ENCODE measurements at places on chromosomes 7 and 10.
A peak's percentile ranks its signal among the peaks of the same experiment; 100 is the strongest.

GRCh38 chr7:124250297-124251034 is 217.6 kb upstream of the TMEM229A start:
- no peak for DNase-seq

DNA sequence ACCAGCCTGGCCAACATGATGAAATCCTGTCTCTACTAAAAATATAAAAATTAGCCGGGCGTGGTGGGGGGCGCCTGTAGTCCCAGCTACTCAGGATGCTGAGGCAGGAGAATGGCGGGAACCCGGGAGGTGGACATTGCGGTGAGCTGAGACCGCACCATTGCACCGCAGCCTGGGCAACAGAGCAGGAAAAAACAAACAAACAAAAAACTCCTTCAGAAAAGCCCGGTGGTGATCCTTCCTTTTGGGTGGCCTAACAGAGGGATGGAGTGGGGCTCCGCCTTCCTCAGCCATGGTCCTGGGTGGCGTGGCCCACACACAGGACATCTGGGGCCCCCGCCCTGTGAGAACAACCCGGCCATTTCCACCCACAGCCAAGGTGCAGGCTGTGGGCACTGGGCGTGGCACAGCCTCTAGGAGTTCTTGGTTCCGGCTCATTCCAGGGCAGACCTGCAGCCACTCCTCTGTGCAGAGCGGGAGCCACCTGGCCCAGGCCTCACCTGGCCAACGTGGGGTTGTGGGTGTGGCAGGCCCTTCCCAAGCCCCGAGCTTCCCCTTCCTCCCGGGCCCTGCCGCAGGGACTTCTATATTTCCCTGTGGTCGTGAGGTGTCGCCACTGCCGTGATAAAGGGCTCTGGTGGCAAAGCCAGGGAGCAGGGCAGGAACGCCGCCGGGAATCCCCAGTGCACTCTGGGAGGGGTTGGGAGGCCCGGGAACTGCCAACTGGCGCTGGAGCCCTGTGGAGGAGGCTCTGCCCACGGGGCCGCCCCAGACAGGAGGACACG is 37.6 kb downstream of the GET4 start:
- no peak for DNase-seq

DNA sequence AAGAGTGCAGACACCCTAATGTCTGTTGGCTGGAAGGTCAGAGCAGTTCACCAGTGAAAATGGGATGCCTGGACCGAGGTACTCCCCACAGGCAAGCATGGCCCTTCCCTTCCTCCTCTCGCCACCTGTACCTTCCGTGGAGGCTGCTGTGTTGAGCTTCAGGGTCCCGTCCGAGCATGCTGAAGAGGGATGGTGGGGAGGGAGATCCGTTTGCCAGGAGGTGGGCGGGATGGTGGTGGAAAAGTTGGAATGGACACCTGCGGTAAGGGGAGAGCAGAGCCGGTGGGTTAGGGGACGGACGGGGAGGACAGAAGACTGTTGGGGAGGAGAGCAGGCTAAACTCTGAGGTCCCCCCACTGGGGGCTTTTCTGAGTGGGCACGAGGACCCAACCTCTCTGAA is 15.9 kb upstream of the ZNF777 start:
- no peak for DNase-seq

DNA sequence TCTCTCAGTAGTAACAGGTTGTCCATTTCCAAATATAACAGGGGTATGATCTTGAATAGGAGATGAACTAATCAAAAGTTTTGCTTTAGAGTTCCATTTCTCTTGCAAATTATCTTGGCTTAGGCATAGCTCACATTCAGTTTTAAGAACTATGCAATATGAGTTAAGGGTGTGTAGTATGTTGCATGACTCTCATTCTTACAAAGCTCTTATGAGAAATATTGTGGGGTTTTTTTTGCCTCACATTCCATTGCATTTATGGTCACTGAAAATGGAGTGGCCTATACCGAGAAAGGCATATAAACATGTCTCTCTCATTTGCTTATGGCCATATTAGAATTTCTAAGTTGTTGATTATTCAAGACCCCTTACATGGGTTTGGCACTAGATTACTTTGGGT is 48.5 kb upstream of the LAMB1 start:
- DNase-seq: no peak

GRCh38 chr7:114478384-114478783 is 63.8 kb downstream of the FOXP2 start:
- no peak for DNase-seq

- DNase-seq: peak; percentile 74
Observed at GRCh38 chr7:140810830-140811556, 113.7 kb downstream of the BRAF start.

- no peak for DNase-seq
Observed at GRCh38 chr7:12351843-12352242, 51.8 kb downstream of the VWDE start.

DNA sequence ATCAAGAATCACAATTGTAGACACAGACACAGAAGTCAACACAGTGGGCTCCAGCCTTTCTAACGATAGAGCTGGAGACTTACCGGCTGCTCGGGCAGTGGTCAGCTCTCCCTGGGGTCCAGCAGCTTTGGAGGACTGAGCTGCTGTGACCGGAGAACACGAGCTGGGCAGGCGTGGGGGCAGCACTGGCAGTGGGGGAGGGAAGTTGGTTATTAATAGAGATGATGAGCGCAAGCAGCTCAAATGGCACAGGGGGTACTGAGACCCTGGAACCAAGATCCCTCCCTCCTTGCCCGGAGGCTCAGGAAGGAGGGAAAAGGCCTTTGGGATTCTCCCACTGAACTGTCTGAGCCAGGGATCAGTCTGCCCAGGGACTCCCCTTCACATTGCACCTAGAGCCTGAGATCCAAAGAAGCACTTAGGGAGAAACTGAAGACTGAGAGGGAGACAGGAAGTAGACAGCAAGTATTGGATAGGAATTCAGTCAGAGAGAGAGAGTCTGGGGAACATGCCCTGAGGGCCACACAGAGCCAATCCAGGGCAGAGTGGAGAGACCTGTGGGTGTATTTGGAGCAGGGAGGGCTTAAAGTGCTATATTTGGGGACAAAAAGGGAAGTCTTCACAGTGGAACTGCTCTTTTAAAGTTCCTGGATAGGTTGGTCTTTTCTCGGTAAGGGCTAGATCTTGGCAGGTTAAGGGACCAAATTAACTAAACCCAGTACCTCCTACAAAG is at the start of gene MYOZ1:
MYOZ1 (minus strand) TSS at position 147 of the 733 bp plus-strand sequence. CDS start 1,457 bp downstream, outside the sequence.
- no peak for DNase-seq

- no peak for DNase-seq
Observed at GRCh38 chr7:47149971-47150370, 431.9 kb downstream of the TNS3 start.

- DNase-seq: peak; percentile 38
Observed at GRCh38 chr7:82539969-82540368, 96.4 kb upstream of the CACNA2D1 start.

DNA sequence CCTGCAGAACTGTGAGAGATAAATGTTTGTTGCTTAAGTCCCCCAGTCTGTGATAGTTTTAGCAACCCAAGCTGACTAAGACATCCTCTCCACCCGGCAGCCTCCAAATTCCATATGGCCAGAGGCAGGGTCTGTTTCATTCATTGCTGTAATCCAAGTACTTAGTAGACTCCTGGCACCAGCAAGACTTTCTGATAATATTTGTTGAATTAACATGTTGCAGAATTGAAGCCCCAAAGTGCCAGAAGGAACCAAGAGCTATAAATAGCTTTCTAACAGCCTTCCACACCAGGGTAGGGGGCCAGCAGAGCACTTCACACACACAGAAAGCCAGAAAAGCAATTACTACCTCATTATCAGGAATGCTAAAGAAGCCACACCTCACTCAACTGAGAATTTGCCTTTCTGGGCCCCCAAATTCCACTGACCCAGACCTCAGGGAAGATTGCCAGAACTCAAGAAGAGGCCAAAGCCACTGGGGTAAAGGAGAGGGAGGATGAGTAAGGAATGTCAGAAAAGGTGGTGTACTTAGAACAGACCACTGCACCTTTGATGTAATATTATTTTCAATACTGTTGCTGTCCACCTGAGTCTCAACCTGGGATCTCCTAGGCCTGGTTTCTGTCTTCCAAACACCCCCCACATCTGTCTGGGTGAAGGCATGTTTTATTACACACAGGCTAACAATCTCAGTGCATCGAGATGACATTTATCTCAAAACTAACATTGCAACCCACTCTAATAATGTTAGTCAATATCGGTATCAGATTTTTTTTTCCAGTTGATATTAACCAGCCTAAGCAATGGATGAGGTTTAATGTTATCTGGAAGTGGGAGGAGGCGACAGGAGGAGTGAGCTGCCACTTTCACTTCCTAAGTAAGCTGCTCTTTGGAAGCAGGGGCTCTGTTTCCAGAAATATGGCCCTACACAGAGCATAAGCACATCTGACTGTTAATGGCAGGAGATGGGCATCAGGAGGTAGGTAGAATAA is 5.5 kb downstream of the NOD1 start:
- no peak for DNase-seq

DNA sequence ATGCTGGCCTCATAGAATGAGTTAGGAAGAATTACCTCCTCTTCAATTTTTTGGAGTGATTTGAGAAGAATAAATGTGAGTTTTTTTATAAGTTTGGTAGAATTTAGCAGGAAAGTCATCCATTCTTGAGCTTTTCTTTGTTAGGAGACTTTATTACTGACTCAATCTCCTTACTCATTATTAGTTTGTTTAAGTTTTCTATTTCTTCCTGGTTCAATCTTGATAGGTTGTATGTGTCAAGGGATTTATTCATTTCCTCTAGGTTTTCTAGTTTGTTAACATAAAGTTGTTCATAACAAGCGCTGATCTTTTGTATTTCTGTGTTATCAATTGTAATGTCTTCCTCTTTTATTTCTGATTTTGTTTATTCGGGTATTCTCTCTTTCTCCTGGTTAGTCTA is 47.4 kb downstream of the BICC1 start:
- no peak for DNase-seq

DNA sequence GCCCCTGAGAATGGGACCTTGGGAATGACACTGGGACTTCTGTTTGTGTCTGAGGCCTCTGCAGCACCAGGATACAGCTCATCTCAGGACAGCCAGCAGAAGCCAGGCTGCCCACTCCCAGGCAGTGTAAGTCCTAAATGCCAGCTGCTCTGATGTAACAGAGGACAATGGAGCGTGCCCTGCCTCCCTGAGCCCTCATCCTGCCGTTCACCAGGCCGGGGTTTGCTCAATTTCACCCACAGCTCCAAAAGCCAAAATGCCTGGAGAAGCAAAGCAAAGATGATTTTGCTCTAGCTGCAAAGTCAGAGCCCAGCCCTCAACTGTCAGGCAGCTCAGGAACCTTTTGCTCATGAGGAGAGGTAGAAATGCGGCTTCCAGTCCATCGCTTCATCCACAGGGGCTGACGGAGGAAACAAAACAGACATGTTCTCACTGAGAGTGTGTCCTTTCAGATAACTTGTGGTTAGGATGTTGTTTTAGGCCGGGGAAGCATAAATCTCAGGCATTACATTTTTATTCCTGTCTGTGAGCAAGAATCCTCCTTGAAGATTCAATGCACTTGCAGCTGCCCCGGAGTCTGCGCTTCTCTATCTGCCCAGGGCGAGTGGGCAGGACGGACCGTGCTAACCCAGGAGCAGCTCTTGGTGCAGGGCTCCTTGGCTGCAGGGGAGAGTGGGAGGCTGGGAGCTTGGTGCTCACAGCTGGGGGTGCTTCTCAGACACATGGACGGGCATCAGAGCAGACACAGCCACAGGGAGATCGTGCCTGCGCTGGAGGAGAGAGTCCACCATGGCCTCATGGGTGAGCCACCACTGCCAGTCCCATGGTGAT is 83.2 kb upstream of the CHST15 start:
- DNase-seq: no peak

DNA sequence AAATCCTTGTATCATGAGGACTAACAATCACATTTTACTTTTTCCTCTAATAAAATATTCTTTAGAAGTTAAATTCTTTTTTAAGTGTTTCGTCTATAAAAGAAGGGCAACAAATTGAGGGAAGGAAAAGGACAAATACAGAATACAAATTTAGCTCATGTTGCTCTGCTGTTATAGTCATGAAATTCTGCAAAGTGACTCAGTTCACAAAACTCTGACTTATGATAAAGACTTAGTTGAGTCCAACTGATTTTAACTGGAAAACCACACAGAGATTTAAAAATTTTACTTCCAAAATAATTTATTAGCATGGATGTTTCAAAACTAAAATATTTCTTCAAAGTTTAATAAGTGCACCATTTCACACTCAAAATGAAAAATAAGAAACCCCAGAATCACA is 75.0 kb upstream of the GPR22 start:
- no peak for DNase-seq

- DNase-seq: no peak
Observed at GRCh38 chr10:5549462-5550249, 24.9 kb downstream of the CALML3 start.

DNA sequence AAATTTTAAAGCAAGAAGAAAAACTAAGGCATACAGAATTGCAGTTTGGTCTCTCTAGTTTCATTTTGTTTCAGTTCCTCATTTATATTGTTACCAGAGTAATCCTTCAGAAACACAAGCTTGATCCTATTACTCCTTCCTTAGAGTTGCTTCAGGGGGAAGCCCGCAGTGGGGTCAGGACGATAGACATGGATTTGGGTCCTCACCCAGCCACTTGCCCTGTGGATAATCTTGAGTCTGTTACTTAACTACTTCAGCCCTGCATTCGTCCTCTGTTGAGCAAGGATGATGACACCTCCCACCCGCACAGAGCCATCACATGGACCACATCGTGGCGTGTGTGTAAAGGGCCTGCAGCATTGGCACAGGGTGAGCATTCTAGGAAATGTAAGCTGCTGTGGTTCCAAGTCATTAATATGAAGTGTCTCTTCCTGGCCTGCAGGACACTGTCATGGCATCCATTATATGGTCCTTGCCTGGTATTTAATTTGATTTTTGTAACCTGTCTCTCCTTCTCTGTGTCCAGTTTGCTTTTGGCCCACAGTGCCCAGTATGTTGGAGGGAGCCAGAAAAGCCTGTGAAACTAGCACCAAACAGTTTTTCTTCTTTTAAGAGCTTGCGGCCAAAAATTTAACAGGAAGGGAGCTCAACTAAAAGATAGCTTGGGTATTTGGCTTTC is 111.2 kb downstream of the EEPD1 start:
- no peak for DNase-seq

DNA sequence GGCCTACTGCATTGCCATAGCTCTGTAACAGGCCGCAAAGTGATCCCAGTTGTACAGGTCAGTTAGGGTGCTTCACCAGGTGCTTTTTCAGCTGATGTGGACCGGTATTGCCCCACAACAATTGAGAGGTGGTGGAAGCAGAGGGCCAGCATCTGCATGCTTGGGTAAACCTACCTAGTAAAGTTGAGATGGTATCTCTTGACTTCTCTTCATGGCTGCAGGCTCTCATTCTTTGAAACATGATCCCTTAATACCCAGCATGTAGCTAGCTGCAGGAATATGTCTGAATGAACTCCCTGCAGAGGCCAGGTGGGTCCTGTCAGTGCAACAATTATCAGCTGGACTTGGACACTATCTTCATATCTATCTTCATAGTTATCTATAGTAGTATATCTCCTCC is 60.7 kb upstream of the CCDC6 start:
- DNase-seq: peak; percentile 3

DNA sequence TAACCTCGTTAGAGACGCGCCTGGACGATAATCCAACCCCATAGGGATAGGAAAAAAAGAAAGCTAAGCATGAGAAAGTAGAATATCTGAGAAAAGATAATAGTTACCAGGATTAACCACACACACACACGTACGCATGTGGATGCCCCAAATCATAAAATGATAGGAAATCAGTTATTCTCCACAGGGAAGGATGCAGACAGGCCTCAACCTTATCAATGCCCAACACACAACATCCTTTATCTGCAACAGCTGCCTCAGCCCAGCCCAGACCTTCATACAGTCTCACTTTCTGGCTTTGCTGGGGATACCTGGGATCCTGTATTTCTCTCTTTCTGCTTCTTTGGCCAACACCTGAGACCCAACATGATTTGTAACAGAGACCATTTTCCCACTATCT is 123.0 kb downstream of the NOC3L start:
- DNase-seq: no peak

GRCh38 chr10:19546224-19546623 is 270.0 kb upstream of the PLXDC2 start:
- no peak for DNase-seq
